ENCODE measurements at places on chromosomes 5 and 9.

GRCh38 chr9:35795695-35796094, 4.3 kb downstream of the NPR2 start:
- DNase-seq, result no peak

DNA sequence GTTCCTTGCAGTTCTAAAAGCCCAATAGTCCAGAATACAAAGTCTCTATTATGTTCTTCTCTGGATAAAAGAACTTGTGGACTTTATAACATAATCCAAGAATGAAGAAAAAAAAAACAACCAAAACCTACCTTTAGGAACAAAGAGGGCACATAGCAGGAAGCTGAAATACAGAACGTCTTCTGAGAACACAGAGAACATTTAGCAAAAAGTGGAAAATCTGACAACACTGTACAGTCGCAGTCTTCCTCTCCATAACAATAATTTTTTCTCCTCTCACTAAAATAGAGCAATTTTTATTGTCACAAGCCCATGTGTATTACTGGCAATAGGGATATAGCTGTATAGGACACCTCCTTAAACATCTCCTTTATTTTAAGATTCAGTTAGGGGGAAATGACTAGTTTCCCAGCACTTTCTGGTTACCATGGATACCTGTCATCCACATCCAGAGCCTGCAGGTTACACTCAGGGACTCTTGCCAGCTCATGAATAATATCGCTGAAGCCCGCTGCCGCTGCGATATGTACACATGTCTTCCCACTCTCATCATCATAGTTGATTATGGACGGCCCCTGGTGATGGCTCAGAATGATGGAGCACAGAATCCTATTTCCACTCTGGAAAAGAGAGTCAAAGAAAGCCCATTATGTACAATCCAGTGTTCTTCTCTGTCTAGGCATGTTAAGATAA, 106.5 kb downstream of the ANKRD55 start:
- peak; percentile 13 for DNase-seq

DNA sequence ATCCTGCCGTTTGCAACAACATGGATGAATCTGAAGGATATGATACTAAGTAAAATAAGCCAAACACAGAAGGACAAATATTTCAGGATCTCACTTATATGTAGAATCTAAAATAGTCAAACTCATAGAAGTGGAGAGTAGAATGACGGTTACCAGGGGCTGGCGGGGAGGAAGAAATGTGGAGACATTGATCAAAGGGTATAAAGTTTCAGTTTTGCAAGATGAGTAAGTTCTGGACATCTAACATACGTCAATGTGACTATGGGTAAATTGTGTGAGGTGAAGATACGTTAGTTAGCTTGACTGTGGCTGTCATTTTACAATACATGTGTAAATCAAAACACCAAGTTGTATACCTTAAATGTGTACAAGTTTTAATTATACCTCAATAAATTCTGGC, 200.3 kb downstream of the SNX18 start:
- no peak for DNase-seq

DNA sequence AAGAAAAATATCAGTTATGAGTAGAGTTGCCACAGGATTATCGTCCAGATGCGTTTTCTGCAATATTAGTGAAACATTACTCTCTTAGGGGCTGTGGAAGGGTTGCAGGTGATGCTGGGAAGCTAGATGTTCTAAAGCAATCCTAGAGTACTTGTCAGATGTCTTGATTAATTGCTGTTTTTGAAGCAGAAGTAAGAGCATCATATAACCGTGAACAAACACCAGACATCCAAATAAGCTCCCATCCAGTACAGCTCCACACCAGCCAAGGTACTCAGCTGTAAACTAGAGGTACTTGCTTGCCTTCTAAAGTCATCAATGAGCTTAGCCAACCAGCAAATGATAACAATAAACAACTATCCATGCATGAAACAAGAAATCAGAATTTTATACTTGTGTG, 131.1 kb downstream of the ST8SIA4 start:
- no peak for DNase-seq
